ENCODE measurements at places on chromosomes 7 and 10.

DNA sequence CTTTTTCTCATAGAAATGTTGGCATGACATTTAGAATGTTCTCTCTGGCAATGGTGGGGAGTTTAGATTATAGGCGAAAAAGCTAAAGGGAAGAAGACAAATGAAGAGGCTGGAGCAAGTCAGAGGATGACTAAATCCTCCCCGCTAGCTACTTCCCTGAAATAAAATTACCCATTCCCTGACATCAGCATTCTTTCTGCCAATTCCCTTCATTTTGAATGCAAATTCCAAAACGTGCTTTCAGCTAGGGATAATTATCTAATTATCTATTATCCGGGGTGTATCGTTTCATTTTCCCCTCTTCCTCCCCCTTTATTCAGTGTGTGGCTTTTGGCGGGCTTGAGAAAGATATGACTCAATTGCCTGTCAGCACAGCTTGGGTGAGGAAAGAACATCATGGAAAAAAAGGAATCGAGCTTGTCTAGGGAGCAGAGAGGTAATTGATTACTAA, 672.3 kb downstream of the TNS3 start:
- no peak for DNase-seq

GRCh38 chr10:132595854-132596253, 58.3 kb downstream of the INPP5A start:
- DNase-seq, result no peak

DNA sequence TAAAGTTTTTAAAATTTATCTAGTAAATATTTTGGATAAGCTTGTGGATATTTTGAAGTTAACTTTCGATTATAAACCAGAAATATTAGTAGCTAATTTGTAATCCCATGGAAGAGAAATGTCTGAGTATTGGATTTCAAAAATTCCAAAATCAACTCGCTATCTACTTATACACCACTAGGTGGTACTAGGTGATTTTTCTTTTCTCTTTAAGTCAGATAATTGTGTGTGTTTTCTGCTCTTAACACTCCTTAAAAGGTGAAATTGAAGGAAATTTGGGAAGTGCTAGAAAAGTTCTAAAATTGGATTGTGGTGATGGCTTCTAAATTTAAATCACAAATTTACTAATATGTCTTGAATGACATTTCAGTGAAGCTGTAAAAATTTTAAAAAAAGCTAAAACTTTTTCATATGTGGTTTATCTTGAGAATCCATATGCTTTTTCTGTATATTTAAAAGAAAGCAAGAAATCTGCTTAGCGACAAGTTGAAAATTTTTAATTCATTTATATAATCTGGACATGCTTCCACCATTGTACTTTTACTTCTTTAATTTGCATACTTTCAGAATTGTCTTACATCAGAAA, 90.2 kb downstream of the IPMK start:
- DNase-seq, result no peak

- DNase-seq, result no peak
Measured at GRCh38 chr10:310371-310770, 175.1 kb downstream of the ZMYND11 start.

- no peak for DNase-seq
Measured at GRCh38 chr7:32943252-32944030, 13.8 kb upstream of the FKBP9 start.

DNA sequence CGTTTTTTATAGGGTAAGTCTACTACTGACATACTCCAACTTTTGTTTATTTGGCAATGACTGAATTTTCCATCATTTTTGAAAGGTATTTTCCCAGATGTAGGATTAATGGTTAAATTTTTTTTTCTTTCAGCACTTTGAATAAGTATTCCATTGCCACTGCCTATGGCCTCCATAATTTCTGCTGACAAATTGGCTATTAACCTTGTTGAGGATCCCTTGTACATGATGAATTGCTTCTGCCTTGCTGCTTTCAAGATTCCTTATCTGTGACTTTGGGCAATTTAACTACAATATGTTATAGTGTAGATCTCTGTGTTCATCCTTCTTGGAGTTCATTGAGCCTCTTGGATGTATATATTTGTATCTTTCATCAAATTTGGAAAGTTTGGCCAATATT, 21.6 kb upstream of the VWDE start:
- DNase-seq, result no peak

DNA sequence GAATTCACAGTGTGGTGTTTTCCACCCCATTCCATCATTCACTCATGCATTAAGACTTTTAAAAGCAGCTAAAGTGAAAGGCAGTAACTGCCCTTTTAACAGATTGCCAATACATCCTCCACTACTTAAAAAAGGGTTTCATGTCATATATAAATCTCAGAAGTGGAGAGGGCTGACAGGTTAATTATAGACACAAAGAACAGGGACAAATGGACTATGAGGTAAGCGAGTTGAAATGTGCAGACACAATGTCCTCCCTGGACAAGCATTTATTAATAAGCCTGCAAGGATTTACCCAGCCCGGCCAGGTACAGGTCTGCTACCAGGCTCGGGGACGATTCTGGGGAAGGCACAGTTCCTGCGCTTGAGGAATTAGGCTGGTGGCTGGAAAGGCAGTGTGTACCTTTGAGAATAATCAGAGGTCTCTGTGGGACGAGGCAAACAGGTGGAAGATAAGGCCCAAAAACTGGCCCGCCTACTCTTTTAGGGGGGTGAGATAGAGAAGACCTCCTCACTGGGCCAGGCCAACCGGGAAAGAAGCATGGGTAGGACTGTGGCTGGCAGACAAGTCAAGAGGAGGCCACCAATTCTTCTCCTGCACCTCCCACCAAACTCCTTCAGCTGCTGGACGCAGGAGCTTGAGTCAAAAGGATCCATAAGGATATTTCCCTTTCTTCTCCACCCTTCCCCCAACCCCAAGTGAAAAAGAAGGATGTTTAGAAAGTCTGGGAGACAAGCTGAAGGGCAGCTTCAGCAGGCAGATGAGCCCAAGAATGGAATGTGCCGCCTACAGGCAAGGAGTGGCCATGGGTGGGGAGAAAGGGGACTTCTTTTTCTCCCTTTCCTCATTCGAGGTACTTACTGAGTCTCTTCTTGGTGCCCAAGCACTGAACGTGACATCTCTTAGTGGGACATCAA, 1.5 kb downstream of the PDLIM1 start:
- DNase-seq, result no peak

GRCh38 chr7:45391618-45392451, 182.3 kb upstream of the ADCY1 start:
- DNase-seq, result no peak

DNA sequence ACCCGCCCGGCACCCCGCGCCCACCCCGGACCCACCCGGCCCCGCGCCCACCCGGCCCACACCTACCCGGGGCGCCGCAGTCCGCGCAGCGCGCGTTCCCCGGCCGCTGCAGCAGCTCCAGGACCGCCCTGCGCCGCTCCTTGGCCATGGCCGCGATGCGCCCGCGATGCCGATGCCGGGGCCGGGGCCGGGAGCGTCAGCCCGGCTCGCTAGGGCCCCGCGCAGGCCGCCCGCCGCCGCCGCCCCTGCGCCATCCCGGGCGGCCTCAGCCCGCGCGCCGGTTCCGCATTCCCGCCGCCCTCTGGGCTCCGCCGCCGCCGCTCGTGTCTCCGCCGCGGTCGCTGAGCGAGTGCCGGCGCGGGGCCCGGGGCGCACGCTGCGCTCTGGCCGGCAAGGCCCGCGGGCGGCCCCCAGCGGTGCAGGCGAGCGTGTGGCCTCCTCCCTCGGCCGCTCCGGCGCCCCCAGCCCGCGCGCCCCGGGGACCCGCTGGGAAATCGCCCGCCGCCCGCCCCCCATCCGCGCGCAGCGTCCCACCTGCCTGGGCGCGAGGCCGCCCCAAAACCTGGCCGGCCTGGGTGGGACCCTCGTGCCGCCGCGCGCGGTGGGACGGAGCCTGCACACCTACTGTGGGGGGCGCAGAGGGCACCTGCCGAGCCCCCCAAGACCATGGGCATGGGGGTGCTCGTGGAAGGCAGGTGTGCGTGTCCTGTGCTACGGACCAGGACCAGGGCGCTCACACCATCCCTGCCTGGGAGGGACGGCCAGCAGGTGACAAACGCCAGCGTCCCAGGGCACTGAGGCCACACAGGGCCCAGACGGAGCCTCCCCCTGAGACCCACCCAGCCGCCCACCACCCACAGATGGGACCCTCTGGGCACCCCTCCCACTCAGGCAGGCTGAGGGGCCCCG, at the start of gene ADAP1:
Gene ADAP1 (minus strand): TSS at position 351 of the 909 bp plus-strand sequence. CDS start 203 bp downstream, at position 148.
- peak; percentile 75 for DNase-seq

GRCh38 chr7:64775289-64775688, 18.9 kb upstream of the ZNF138 start:
- DNase-seq, result no peak
